ENCODE measurements at places on chromosomes 5 and 9.
A peak's percentile ranks its signal among the peaks of the same experiment; 100 is the strongest.

- no peak for DNase-seq
Measured at GRCh38 chr5:34611464-34612415, 44.4 kb upstream of the RAI14 start.

GRCh38 chr9:83596899-83597504, 25.9 kb upstream of the IDNK start:
- DNase-seq = peak; percentile 26

GRCh38 chr9:130173666-130173983, 1.4 kb downstream of the NCS1 start:
- DNase-seq = no peak

GRCh38 chr9:114004221-114004716, 73.8 kb downstream of the AMBP start:
- no peak for DNase-seq

- peak; percentile 100 for DNase-seq
Measured at GRCh38 chr5:37771731-37772130, 68.1 kb downstream of the GDNF start.

DNA sequence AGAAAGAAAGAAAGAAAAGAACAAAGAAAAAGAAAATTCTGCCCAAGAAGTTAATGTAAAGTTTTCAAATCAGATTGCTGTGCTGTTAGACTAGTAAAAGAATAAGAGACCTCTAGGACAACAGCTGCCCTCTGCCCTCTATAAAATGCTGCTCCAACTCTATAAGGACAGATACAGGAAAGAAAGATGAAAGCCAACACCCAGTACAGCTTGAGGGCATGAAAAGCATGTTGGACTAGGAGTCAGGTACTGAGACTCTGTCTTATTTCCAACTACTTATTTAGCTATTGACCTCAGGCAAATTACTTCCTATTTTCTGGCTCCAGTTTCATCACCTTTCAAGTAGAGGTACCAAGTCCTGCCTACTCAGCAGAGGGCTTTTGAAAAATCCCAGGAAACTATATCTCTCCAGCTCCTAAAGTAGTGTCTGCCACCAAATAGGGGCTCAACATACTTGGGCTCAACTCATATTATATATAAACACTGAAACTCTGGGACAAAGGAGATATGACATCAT, 5.7 kb downstream of the HBEGF start:
- no peak for DNase-seq

DNA sequence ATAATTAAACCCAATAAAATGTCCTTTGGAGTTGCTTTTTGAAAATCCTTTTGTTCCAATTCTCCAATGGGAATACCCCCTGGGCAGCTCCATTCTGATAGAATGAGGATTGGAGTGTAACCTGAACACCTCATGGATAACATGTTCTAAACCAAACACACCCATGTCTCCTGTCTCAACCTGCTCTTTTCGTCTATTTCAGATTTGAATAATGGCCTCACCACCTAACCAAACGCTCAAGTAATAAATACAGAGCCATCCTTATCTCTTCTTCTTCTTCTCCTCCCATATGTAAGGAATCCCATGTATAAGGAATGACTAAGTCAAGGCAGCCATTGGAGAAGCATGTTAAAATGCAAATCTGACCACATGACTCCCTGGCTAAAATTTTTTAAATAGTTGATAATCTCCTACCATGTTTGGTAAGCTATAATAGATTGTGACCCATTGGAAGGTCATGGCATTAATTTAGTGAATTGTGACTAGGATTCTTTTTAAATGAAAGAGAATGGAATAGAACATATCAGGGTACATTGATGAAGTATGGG, 26.0 kb downstream of the ELL2 start:
- DNase-seq = peak; percentile 79

GRCh38 chr5:139885857-139886208, 90.2 kb downstream of the PSD2 start:
- DNase-seq = no peak

GRCh38 chr5:113281194-113281593, 153.6 kb downstream of the TSSK1B start:
- DNase-seq = no peak

DNA sequence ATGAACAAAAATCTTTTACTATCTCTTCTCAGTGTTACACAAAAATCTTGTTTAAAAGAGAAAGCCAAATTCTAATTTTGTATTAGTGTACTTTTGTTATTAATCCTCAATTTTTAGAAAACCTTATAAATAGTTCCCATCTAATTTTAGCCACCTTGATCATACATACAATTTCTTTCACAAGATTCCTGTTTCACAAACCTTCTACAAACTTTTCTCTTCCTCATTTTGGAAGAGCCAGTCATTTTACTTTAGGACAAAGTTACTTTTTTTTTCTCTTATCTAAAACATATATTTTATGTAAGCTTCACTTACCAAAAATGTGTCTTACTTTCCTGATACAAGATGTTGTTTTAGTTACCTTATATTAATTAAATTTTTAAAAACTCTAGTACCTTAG, 161.3 kb downstream of the YIPF5 start:
- DNase-seq = no peak

DNA sequence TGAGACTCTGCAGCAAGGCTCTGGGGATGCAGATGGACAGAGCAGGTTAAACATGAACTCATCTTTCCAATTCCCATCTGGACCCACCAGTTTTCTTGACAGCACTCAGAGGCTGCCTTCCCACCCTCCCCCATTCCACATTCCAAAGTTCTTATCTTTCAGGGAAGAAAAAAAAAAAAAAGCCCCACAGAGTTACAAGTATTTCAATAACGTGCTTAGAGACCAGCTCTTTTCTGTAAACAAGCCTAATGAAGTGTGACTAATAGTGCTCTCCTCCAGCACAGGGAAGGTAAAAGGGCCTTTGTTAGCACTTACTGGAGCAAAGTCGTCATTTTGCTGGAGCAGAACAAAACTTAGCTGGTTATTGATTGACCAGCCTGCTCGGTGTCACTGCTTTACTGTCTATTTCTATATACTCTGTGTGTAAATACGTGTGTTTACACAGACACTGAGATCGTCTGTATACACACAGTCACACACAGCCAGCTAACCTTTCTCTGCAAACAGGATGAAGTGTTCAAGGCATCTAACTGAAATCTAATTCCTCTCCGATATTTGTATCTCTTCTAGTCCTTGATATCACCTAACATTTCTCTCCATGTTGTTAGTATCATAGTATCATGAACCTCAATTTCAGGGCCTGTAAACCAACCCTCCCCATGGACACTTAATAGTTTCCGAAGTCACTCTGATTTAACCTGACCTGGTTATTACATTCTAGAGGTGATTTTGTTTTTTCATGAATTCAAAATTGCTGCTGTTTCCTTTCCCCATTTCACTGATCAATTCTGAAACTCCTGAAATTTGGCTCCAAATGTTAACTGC, 84.9 kb downstream of the ZNF608 start:
- peak; percentile 91 for DNase-seq

DNA sequence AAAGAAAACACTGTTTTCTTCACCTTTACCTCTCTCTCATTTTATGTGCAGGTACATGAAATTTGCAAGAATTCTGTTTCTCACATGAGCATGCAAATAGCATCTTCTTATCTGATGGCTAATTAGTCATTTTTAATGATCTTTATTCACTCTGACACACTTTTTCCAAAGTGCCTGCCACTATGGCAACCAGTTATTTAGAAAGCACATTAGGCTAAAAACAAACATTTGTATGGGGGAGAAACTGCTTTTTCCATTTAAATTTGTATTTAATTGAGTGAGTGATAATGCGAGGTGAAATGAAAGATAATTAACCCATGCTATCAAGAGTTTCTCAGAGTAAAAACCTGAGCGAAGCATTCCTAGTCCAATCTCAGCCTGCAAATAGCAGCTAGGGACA, 365.0 kb downstream of the MAT2B start:
- no peak for DNase-seq

GRCh38 chr9:136992819-136993369, 672 bp downstream of the PAXX start:
- no peak for DNase-seq

DNA sequence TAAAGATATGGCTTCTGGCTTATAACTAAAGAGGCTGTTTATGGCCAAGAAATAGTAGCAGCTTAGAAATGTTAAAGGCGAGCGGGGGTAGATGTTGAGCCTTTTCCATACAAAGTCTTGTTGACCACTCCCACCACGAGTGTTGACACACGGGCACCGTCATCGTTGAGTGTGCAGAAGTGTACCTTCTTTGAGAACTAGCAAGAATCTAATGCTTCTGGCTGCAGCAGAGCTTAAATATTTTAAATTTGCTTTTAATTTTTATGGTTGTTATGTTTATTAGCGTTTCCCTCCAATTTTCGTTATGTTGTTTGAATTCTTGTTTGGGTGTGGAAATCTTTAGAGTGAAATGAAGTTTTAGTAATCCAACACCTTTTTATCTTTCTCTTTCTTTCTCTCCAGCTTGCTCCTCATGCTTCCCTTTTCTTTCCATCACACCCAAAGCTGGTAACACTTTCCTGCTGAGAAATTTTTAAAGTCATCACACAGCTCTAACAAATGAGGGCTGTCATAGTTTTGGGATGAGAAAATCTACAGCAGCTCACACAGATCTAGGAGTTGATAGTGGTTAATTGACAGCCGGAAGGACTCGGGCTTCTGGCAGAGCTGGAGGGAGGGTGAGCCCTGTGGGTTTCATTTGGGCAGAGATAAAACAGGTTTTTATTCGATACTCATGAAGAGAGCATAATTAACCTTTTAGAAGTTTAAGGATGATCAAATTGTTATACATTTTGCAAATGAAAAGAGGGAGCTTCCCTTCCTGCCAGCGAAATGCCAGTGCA, 120.1 kb upstream of the ZNF608 start:
- peak; percentile 54 for DNase-seq

DNA sequence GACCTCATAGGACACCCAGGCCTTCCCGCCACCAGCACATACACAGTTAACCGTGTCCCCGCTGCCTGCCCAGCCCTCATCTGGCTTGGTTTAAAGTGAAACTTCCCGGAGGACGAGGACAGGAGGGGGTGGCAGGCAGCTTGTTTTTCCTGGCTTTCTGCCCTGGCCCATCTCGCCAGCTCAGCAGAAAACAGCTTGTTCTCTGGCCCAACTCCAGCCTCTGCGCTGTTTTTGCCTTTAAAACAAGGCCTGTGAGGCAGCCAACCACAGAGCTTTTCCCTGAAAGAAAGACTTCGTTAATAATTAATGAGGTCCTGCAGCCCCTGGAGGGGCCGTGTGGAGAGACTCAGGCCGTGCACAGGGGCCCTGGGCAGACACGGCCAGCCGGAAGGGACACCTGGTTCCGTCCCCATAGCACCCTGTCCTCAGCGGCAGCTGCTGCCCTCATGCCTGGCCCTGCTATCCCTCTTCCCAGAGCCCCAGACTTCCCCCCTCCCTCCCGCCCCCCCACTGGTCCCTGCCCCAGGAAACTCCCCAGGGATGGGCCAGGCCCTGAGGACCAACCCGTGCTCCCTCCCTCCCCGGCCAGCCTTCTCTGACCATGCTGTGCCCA, 108.7 kb downstream of the RXRA start:
- DNase-seq = peak; percentile 98

GRCh38 chr5:179912951-179913350, 5.3 kb upstream of the TBC1D9B start:
- no peak for DNase-seq

- no peak for DNase-seq
Measured at GRCh38 chr5:115963566-115963965, 1.3 kb downstream of the LVRN start.

DNA sequence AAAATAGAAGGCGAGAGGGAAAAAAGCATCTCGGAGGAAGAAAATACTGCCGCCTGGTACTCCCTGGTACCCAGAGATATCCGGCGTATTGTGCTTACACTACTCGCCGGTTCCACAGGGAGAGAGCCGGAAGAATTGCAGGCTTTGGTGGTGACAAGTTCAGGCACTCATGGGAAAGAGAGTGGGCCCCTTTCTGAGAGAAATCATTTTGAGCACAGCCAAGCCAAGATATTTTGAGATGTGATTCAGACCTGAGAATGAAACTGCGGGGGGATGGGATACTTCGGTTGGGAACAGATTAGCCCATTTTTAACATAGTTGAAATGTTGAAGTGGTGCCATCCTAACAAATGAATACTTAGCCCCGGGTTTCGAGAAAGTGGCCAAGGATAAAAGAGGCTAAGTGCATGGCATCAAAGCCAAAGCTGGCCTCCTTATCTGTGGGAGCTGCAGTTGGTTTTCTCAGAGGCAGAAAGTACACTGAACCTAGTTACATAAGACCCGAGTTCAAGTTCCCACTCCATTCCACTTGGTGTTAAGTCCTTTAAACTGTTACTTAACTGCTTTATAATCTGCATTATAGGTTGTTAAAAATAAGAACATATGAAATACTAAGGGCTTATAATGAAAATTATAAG, 62.7 kb downstream of the SLC1A3 start:
- peak; percentile 44 for DNase-seq

DNA sequence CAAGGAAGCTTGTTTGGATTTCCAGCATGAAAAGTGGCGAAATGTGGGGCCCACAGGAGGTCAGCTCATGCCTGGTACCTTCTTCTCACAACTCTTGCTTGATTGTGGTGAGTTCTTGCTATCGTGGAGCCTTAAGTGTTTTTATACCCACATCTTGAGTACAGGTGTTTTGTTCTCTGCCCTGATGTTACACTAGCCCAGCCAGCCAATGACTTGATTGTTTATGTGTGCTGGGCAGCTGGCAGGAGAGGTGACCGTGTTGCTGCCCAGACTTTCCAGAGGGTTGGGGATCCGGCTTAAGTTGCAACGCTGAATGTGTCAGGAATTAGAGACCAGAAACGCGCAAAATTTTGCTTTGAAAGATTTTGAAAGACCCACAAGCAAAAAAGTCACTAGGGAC, 24.0 kb upstream of the TPPP start:
- no peak for DNase-seq

DNA sequence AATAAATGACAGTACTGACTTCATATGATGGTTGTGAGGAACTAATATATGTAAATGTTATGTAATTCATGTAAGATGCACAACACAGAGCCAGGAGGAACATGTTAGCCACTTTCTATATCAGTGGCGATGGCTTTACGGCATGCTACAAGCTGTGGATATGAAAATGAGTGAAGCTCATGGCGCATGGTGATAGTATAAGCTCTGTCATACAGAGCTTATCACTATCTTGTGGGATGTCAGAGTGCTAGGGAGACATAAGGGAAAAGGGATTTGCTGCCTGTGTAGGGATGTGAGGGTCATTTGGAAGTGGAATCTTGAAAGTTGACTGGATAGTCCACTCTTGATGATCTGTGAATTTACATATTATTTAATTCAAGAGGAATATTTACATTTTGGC, 13.6 kb downstream of the CPEB4 start:
- no peak for DNase-seq

- peak; percentile 38 for DNase-seq
Measured at GRCh38 chr5:153485641-153486040, 4.8 kb upstream of the GRIA1 start.

GRCh38 chr5:77259476-77259875, 49.0 kb downstream of the PDE8B start:
- no peak for DNase-seq

All from fibroblast of upper back skin (primary cell).